Panc1 (cell line): ENCODE measurements at places on chromosomes 11 and 22.

DNA sequence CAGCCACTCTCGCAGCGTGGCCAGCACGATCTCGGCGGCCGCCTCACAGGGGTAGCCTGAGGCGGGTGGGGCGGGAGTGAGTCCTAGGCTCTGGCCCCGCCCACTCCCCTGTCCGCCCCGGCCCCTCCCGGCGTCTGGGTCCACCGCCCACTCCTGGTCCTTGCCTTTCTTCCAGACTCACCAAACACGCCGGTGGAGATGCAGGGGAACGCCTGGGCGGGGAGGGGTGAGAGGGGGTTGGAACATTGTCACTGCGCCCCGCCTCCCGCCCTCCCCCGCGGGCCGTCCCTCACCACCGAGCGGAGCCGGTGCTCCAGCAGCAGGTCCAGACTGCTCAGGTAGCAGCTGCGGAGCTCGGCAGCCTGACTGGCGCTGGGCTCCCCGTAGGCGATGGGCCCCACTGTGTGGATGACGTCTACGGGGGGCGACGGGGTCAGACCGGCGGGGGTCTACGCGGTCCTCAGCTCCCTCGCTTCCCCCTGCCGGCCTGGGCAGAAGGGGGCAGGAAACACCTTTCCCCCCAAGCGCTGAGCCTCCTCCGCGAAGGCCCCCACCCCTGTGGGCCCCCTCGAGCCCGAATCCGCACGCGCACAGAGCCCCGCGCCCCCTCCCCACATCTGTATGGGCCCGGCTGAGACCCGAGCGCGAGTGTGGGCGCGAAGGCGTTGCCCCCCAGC, 13.2 kb downstream of the OTUB1 start:
- no peak for DNase-seq

- no peak for DNase-seq
These were observed 2.4 kb upstream of the SCGB2A2 start for GRCh38 chr11:62267576-62267975.

GRCh38 chr11:126992065-126992803, 8.3 kb downstream of the KIRREL3 start:
- DNase-seq: no peak

DNA sequence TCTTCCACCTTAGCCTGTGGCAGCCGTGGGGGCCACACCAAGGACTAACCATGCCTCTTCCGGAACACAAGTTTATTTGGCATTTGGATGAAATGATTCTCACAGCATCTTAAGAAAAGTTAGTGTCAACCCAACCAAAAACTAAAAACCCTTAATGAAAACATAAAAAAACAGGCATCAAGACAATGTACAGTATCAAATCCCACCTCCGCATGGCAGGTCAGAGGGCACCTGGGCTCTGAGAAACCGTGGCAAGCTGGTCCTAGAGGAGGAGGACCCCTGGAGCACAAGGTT, 86.0 kb downstream of the DGCR2 start:
- no peak for DNase-seq

DNA sequence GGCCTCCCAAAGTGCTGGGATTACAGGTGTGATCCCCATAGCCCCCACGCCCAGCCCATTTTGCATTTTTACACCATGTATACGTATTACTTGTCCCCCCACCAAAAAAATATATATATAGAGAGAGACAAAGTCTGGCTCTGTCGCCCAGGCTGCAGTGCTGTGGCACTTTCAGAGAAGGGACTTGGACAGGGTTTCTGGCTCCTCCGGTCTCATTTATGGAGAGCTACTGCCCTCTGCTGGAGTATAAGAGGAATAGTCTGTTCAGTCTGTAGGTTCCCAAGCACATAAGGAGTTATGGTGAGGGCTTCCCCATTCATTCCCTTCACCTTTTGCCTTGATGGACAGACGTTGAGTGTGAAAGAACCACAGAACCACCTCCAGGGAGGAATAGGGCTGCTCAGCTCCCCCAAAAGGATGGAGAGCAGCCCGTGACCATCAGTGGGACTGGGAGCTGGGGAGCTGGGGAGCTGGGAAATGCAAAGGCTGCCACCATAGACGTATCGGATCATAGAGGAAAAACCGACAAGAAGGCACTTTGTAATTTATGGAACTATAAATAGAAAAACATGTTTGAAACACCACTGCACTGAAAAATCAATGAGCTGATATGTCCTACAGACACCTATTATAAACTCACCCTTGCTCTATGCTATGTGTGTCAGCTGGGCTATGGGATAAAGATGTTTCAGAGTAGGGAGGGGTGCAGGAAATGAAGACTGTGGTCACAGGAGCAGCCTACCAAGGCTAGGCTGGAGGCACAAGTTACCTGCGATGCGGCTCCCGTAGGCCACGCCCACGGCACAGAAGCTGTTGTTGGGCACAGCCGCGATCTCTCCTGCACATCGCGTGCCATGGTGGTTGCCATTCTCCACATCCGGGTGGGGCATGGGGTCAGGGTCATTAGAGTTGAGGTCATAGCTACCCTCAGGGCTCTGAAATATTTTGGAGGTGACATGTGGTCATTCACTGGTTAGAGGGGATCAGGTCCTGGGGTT, 5.2 kb downstream of the PCSK7 start:
- DNase-seq: peak; percentile 43

GRCh38 chr11:118609380-118610224, 2.2 kb downstream of the PHLDB1 start:
- no peak for DNase-seq

GRCh38 chr22:40714499-40715337, 35.4 kb downstream of the MCHR1 start:
- DNase-seq: no peak

DNA sequence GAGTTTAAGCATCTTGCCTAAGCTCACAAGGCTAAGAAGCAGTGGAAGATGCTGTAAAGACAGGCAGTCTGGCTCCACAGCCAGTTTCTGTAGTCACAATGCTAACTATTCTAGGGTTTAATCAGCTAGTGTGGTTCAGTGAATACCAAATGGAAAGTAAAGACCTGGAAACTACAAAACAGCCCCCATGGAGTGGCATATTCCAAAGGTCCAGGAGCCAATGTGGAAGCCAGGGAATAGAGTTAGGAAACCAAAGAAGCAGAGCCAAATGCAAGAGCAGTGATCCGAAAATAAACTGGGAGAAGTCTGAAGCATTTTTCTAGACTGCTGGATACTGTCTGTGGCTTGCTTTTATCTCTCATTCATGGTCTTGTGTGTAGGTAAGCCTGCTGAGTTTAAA, 731.2 kb upstream of the ANO5 start:
- DNase-seq: no peak

GRCh38 chr11:105110688-105111030, 28.9 kb downstream of the CARD18 start:
- DNase-seq: no peak

- DNase-seq: no peak
These were observed 729 bp downstream of the IL17RA start for GRCh38 chr22:17085277-17086181.

- no peak for DNase-seq
These were observed 142.3 kb downstream of the ELP4 start for GRCh38 chr11:31651822-31652221.

DNA sequence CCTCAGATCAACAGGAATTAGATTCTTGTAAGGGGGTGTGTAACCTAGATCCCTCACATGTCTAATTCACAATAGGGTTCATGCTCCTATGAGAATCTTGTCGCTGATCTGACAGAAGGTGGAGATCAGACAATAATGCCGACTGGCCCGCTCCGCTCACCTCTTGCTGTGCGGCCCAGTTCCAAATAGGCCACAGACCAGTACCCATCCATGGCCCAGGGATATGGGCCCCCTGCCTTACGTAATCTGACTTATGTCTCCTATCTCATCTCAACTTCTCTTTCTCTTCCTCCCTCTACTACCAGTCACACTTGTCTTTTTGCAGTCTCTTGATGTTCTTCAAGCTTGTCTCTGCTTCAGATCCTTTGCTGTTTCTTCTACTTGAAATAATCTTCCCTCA, 70.0 kb downstream of the CWF19L2 start:
- no peak for DNase-seq

GRCh38 chr11:87352759-87353707, 315.3 kb downstream of the TMEM135 start:
- DNase-seq: peak; percentile 67

DNA sequence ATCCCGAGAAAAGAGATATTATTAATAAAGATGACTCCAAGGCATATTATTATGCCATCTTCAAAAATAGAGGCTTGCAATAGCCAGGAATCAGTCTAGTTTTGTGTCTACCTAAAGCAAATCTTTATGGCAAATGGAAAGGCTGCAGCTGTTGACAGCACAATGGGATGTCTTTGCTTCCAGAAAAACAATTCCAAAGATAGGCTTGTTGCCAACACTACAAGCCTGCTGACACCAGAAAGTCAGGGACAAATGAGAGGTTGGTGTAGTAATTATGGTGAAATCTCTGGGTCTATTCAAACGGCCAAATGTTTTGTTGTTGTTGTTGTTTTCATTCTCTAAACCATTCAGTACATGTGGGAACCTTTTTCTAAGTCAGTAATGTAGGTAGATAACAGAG, 101.8 kb downstream of the LUZP2 start:
- no peak for DNase-seq

DNA sequence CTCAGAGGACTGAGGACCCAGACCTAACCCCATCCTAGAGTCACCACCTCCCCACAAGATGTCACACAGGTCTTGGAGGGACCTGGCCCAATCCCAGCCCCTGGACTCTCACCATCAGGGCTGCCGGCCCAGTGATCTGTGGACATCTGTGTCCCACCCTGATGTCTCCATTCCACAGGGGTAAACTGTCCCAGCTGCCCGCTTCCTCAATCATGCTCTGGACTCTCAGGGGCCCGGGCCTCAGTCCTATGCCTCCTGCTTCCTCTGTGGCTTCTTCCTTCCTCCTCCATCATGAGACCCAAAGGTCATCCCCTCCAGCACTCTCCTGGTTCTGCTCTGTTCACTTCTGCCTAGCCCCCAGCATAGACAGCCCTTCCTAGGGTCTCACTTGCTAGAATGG, 32.2 kb downstream of the ARAP1 start:
- no peak for DNase-seq

DNA sequence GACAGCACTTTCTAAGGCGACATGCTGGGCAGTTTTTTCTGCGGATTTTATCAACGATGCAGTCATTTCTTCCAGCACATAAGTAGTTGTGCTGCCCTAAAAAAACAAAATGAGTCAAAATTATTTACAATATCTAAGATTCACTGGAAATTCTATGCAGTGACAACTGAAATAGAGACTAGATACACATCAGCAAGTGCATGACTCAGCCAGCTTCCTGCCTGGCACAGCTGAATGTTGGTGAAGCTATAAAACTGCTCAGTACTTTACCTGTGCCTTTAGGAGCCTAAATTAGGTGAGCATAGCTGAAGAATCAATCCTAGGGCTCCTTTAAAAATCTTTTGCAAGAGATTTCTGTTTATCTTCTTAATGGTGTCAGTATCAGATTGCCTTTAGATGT, 37.8 kb downstream of the PGR start:
- DNase-seq: peak; percentile 33

DNA sequence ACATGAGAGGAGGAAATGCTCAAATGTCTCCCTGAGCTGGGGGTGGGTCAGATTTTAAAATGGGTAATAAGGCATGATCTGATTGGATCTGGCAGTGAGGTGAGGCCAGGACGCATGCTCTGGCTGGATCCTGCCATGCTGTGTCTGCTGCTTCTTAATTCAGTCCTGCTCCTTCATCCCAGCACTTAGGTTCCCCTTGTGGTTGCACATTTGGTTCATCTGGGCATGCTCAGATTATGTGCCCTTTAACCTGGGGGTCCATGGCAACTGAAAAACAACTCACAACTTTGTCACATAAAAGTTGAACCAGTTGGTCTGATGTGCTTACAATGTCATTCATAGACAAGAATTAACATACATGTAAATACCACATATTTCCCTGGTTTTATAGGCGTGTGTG, 67.9 kb downstream of the PIWIL4 start:
- DNase-seq: no peak

DNA sequence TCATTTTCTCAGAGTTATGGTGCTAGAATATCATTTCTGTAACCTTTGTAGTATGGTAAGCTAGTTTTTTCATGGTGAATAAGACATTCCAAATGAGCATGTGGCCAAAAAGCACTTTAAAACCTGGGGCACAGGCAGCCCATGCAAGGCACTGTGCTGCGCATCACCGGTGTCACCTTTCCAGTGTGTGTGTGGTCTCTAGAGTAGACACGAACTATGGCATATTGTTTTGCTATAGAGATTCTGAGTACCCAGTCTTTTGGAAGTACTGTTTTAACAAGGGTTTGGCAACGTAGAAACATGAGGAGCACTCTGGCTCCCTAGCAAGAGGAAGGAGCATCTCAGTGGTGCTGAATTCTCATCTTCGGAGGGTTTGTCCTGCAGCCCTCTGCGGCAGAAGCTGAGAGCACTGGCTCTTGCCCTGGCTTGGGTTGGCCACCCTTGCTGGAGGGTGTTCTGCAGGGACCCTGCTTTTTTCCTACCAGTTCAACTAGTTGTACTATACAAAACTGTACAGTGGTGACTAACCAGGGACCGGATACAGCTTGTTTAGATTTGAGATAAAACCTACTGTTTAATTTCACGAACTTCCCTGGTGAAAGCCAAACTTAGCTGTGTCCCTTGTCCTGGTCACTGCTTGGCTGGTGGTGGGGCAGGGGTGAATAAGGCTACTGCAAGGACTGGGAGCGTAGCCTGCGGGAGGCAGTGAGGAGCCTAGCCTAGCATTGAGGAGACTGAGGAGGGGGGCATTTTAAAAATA, 135.7 kb downstream of the ATXN10 start:
- no peak for DNase-seq

- DNase-seq: no peak
These were observed 53.6 kb downstream of the APOL3 start for GRCh38 chr22:36106910-36107309.

DNA sequence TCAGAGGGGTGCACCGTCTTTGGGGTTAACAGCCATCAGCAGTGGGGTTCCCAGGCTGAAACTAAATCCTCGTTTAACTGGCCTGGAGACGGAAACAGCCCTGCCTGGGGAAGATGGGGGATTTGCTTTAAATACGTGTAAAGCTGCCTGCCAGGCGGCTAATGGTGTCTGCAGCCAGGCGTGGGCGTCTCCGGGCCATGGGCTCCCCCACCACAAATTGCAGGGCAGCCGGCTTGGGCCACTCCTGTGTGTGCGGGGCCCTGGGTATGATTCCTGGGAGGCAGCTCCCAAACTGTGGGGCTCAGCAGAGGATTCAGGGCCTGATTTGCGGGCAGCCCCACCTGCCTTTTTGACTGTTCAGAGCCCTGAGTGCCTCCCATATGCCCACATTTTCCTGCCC, 110.5 kb downstream of the KCNQ1 start:
- DNase-seq: no peak

DNA sequence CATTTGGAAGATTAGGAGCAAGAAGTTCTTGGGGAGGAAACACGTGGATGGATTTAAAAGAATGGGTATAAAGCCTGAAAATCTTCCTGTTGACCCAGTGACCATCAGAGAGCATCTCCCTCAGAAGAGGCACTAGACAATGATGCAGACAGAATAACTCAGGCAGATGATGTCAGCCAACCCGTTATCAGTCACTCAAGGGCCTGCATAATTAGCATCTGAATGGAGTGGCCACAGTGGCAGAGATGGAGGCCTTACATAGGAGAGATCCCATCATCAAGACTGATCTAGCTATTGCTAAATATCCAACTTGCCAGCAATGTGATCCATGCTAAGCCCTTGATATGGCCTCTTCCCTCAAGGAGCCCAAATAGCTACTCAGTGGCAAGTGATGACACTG, 70.7 kb upstream of the CD82 start:
- DNase-seq: no peak

GRCh38 chr11:35946766-35947165, 2.9 kb downstream of the LDLRAD3 start:
- no peak for DNase-seq

GRCh38 chr11:57792060-57792541, 30.5 kb downstream of the CTNND1 start:
- no peak for DNase-seq
